ENCODE measurements at places on chromosomes 3 and 15.

- H3K27me3 ChIP-seq = peaks cover 2% of the 10 kb centered on the region
- H3K27ac ChIP-seq = no peak overlapping the region
- H3K4me3 ChIP-seq = no peak overlapping the region
- H3K36me3 ChIP-seq = no peaks in the 10 kb centered on the region
- no peak for DNase-seq
- H3K4me1 ChIP-seq = no peaks in the 10 kb centered on the region
Observed at GRCh38 chr15:88190232-88190631, 66.3 kb downstream of the NTRK3 start.

DNA sequence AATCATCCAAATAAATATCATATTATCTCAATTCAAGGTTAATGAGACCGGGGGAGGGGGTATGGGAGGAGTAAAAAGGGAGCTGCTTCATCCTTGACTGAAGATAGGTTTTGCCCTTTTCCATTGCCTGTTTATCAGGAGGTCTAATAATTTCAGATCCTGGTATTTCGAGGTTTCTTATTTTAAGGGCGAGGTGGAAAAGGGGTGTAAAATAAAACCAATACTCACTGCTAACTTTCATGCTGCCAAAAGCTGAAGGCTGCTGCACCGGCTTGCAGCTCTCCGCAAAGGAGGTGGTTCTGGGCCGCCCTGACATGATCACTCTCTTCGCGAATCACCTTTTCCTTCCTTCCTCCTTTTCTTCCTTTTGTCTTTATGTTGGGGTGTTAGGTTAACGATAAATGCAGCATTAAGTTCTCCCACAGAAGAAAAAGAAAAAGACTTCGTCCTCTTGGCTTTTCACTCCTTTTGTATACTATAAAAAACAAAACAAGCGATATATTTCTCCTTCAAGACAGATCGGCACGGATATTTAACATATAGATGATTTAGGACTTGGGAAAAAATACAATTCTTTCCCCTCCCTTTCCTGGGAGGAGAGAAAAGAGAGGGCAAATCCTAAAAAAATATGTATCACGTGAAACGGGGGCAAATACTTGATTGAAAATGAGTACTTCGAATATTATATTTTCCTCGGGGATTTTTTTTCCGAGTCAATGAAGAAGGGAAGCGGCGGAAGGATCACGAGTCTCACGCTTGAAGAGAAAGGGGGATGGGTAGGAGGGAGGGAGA is 932 bp downstream of the GSK3B start:
- H3K27me3 ChIP-seq = no peaks in the 10 kb centered on the region
- peaks cover 20% of the 10 kb centered on the region for H3K36me3 ChIP-seq
- H3K27ac ChIP-seq = no peak overlapping the region
- H3K4me1 ChIP-seq = peaks cover 27% of the 10 kb centered on the region
- DNase-seq = peak; percentile 29

DNA sequence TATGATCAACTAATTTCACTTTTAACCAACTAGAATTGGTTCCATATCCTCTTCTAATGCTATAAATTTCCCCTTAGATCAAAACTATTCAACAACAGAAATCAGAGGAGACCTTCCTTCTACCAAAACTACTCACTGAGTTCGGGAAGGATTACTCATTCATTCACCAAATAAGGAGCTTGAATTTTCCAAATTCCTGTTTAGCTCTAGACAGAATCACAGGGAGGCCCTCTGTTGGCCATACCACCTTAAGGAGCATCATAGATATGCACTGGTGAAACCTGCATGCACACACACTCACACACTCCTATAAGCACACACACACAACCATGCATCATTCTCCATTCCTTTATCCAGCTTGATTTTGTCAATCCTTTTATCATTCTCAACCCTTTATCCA is 49.0 kb downstream of the SUCLG2 start:
- DNase-seq = no peak
- H3K36me3 ChIP-seq = peaks cover 66% of the 10 kb centered on the region
- H3K27me3 ChIP-seq = no peaks in the 10 kb centered on the region
- H3K4me1 ChIP-seq = peaks cover 40% of the 10 kb centered on the region

- H3K4me1 ChIP-seq = no peaks in the 10 kb centered on the region
- H3K4me3 ChIP-seq = no peak overlapping the region
- H3K36me3 ChIP-seq = peaks cover 8% of the 10 kb centered on the region
- H3K27me3 ChIP-seq = peaks cover 3% of the 10 kb centered on the region
Observed at GRCh38 chr3:30368978-30369377, 237.4 kb upstream of the TGFBR2 start.

- H3K4me3 ChIP-seq = no peak overlapping the region
- H3K36me3 ChIP-seq = peaks cover 16% of the 10 kb centered on the region
- H3K27me3 ChIP-seq = no peaks in the 10 kb centered on the region
Observed at GRCh38 chr3:32423534-32423933, 31.9 kb downstream of the CMTM7 start.

DNA sequence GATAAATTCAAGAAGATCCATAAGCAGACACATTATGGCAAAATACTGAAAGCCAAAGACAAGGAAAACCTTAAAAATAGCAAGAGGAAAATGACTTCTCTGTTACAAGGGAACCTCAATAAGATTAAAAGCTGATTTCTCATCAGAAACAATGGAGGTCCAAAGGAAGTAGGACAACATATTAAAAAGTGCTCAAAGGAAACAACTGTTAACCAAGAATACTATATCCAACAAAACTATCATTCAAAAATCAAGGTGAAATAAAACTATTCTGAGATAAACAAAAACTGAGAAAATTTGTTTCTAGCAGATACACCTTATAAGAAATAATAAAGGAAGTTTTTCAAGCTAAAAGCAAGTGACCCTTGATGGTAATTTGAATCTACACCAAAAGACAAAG is 314.7 kb upstream of the ROPN1 start:
- no peaks in the 10 kb centered on the region for H3K4me1 ChIP-seq
- no peak overlapping the region for H3K27ac ChIP-seq
- peaks cover 5% of the 10 kb centered on the region for H3K27me3 ChIP-seq
- DNase-seq = no peak
- H3K4me3 ChIP-seq = no peak overlapping the region

GRCh38 chr3:99565331-99565730 is 73.1 kb upstream of the COL8A1 start:
- H3K4me1 ChIP-seq = no peaks in the 10 kb centered on the region
- DNase-seq = no peak
- H3K36me3 ChIP-seq = no peaks in the 10 kb centered on the region
- no peak overlapping the region for H3K4me3 ChIP-seq

DNA sequence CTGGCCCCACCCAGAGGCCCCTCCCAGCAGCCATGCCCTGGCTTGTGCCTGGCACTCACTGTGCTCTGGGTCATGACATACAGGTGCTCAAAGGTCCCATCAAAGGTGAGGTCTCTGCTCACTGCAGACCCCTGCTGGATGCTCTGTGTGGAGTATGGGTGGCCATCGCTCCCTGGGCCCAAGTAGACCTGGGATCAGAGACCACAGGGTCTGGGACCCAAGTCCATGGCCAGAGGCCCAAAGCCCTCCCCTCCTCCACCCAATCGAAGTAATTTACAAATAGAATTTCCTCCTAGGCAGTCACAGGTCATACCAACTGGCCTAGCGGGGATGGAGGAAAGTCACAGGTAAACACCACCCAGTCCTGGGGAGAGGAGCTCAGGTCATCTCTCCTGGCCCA is 7.6 kb downstream of the PLXNB1 start:
- H3K27me3 ChIP-seq = peaks cover 4% of the 10 kb centered on the region
- no peak for DNase-seq
- H3K36me3 ChIP-seq = no peaks in the 10 kb centered on the region
- H3K4me1 ChIP-seq = no peaks in the 10 kb centered on the region
- H3K4me3 ChIP-seq = no peak overlapping the region
- no peak overlapping the region for H3K27ac ChIP-seq

DNA sequence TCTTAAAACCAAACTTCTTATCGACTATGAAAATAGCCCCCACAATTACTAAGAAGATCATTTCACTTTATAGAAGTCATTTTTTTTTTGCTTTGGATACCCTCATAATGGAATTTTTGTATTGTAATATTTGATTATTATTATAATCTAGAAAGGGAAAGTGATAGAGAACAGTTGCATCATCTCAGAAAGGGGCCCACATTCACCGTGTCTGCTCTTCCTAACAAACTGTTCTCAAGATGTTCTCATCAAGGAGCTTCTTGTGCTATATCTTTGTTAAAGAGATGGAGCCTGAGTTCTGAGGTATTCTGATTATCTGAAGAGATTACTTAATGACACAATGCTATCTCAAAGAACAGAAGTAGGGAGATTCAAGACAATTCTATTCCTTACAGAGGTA is 49.3 kb downstream of the MME start:
- H3K4me3 ChIP-seq = no peak overlapping the region
- H3K27ac ChIP-seq = no peak overlapping the region
- no peaks in the 10 kb centered on the region for H3K27me3 ChIP-seq
- H3K4me1 ChIP-seq = no peaks in the 10 kb centered on the region

DNA sequence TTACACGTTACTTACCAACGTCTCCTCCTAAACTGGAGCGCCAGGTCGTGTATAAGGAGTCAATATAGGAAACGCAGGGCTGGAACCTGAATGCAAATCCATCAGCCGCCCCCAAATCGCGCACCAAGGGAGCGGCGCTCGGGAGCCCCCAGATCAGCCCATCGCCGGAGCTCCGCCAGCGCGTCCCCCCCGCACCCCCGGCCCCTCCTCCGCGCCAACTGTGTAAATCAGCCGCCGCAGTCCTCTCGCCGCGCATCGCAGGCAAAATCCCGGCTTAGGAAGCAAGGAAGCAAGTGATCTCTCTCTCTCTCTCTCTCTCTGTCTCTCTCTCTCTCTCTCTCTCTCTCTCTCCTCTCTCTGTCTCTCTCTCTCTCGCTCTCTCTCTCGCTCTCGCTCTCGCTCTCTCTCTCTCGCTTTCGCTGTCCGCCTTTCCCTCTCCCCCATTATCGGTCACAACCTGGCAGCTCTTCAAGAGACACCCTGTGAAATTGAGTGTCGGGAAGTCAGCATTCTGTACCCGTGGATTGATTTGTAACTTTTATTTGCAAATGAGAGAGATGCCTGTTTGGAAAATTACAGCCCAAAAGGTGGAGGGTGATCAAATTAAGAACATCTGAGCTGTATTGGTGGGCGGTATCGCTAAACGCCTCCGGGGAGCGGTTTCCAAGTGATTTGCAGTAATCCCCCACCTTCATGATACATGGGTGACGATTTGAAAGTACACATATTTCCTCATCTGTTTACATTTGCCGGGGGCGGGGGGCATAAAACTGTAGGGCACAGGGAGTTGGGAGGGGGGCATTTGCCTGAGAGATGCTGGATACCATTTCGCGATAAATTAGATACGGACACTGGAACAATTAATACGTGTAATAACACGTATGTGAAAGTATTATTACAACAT is 645 bp upstream of the SLITRK3 start:
- H3K4me3 ChIP-seq = no peak overlapping the region
- H3K4me1 ChIP-seq = peaks cover 2% of the 10 kb centered on the region
- DNase-seq = no peak
- H3K36me3 ChIP-seq = no peaks in the 10 kb centered on the region
- H3K27ac ChIP-seq = no peak overlapping the region
- H3K27me3 ChIP-seq = peaks cover 45% of the 10 kb centered on the region

All from activated CD4-positive, alpha-beta memory T cell treated with anti-CD3 and anti-CD28 coated beads, Interleukin-2, amount 10 ng/mL, durations not matched to agents 7 days and 5 days (primary cell).